ENCODE measurements at places on chromosomes 3 and 15.

- no peak for DNase-seq
Observed at GRCh38 chr3:64405211-64405835, 180.1 kb upstream of the PRICKLE2 start.

- DNase-seq = no peak
Observed at GRCh38 chr3:152772674-152773225, 62.2 kb upstream of the P2RY1 start.

- no peak for DNase-seq
Observed at GRCh38 chr3:114417675-114418074, 123.8 kb downstream of the TIGIT start.

DNA sequence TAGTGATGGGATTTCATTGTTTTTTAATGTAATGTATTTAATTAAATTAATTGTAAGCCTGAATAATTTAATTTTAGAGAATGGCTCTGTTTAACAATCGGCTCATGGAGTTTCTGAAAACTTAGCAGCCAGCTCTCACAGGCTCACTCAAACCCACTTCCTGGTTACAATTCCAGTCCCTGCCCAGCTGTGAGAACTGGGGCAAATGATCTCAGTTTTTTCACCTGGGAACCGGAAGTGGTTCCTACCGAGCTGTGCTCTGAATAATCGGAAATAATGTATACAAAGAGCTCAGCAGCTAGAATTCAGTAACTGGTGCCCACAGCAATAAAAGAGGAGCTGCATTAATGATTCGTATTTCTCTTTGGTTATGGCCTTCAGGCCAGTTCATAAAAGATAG lies 244.3 kb upstream of the MCTP2 start:
- DNase-seq = no peak

GRCh38 chr3:58398669-58399333 lies 34.8 kb downstream of the PDHB start:
- DNase-seq = no peak

- DNase-seq = no peak
Observed at GRCh38 chr3:73586190-73586589, 38.6 kb downstream of the PDZRN3 start.

DNA sequence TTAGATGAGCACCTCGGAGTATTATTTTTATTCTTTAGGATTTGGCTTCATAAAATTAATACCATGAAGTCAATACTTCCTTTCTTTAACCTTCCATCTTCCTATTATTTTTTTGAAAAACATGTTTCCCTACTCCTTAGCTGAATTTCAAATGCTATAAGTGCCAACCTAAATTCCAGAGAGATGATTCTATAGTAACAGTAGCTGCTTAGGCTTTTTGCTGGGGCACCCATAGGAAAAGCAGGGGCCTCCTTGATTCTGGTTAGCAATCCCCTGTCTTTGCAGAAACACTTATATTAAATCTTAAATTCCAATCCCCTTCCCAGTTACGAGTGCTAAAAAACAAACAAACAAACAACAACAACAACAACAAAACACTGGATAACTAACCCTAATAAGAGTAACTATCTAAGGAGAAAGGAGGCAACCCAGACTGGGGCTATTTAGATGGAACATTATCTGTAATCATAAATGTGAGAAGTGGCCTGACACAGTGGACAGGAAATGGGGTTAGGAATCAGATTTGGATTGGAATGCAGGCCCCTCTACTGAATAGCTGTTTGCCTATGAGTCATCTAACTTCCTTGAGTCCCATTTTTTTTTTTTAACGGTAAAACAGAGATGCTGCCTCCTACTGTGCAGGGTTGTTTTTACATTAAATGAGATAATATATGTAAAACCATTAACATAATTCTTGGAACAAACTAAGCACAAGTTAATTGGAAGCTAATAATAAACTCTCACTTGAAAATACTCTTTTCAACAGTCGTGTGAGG lies 148.1 kb downstream of the WDR72 start:
- no peak for DNase-seq

GRCh38 chr3:57670543-57670942 lies 22.3 kb downstream of the DENND6A start:
- no peak for DNase-seq

- no peak for DNase-seq
Observed at GRCh38 chr3:14479591-14479990, 60.6 kb downstream of the GRIP2 start.

GRCh38 chr15:80556694-80557367 lies 138.3 kb upstream of the ABHD17C start:
- DNase-seq = no peak

GRCh38 chr3:142134799-142135325 lies 14.5 kb downstream of the TFDP2 start:
- no peak for DNase-seq

DNA sequence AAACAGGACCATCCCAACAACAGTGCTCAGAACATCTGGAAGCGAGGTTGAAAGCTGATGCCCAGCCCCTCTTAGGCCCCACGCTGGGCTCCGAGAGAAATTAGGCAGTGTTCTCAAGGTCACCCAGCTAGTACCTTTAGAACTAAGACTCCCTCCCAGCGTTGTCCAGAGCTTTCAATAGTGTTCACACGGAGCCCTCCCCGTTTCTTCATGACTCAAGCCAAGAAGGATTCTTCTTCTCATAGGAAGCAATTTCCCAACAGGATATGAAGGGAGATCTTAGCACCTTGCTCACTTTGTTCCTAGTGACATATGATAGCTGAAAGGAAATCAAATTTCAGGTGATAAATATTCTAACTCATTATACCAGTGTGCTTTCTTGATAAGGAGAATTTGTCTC lies 244.2 kb upstream of the ST8SIA2 start:
- no peak for DNase-seq
